Gastrocnemius medialis (tissue), 4 donors: ENCODE measurements at places on chromosomes 2 and 18. TPM values are rescaled to one million over a fixed set of nuclear protein-coding genes. Genes with fewer than 3 reads are reported as not detected.

PLCD4 gene
- 21.6 TPM for total RNA-seq

ZNF385B gene
- 13.1 TPM for total RNA-seq

QPCT gene
- total RNA-seq = 5.4 TPM

CCDC74B gene
- total RNA-seq = 0.42 TPM

DNA sequence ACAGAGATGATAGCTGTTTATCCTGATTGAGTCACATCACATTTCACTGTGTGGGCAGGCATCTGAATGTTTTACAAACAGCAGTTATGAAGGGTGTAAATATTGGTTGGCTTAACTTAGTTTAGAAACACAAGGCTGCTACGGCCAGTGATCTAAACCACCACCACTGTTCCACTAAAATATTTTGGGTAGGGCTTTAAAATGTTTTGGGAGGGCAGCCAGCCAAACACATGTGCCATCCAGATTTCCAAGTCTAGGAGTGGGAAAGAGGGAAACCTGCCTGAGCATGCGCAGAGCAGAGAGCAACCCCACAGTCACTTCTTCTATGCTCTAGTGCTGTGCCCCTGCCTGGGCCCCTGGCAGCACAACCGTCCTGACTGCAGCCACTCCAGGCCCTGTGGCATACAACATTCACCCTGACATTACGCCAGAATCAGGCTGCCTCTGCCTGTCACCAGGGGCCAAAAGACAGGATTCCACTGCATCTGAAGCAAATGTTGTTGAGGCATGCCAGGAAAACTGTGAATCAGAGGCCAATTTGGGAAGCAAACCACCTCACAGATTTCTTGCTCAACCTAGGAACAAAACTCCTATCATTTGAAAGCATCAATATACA is 74.8 kb upstream of the COL5A2 start:
- peak; percentile 4 for DNase-seq

ALPP gene
- not detected for total RNA-seq

DNA sequence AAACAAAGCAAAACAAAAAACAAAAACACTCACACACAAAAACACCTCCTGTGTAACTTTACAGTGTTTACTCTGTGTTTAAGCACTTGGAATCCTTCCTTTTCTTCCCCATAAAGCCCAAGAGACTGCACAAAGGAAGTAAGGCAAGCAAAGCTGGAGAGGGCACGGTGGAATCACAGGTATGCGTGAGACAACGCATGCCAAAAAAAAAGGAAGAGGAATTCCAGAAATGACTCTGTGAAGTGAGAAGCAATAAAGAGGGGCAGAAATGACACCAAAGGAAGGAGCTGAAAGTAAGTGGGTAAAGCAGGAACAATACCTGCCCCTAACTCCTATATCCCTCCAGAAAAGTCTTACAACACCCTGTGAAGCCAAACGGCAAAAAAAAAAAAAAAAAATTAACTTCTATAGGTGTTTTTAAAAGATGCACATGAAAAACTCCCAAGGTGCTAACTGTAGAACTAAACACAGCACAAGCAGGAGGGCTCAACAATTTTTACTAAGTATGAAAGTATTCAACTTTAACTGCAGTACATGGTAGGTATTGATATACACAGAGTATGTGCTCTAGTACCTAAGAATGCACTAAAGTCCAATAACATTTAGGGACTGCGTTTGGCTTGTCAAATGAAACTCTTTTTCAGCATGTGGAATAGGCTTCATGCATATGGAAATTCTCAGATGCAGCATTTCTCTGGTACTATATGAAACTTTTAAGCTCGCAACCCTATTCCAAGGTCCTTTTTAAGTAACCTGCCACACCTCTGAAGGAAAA is 9.1 kb downstream of the RND3 start:
- no peak for DNase-seq

GRCh38 chr2:239068411-239068810 is 220.5 kb downstream of the TWIST2 start:
- no peak for DNase-seq

LONRF2 gene
- 8.8 TPM for total RNA-seq

DNA sequence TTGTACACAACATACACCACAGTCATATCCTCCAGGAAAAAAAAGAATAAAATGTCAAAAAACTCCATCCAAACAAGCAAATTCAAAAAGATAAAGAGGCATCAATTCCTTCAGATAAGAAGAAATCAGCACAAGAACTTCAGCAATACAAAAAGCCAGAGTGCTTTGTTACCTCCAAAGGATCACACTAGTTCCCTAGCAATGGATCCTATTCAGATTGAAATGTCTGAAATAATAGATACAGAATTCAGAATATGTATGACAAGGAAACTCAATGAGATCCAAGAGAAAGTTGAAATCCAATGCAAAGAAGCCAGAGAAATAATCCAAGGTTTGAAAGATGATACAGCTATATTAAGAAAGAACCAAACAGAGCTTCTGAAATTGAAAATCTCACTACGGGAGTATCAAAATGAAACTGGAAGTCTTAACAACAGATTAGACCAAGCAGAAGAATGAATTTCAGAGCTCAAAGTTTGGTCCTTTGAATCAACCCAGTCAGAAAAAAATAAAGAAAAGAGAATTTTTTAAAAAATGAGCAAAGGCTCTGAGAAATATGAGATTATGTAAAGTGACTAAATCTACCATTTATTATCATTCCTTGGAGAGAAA is 80.6 kb downstream of the TRABD2A start:
- DNase-seq = no peak

DNA sequence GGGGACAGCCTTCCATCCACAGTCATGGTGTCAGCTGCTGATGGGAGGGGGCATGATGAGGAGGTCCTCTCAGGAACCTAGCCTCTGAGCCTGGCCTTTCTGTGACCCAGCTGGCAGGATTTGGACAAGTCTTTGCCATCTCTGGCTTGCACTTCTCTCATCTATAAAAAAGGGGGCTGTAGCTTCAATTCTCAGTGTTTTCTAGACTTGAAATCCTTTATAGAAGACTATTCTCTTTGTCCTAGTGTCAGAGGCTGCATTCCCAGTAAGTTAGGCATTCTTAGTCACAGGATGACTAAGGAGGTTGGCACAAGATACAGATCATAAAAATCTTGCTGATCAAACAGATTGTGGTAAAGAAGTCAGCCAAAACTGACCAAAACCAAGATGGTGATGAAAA is 958.5 kb downstream of the CNTNAP5 start:
- DNase-seq = no peak

GRCh38 chr2:174013315-174013751 is 48.2 kb upstream of the SP3 start:
- DNase-seq = peak; percentile 52

DNA sequence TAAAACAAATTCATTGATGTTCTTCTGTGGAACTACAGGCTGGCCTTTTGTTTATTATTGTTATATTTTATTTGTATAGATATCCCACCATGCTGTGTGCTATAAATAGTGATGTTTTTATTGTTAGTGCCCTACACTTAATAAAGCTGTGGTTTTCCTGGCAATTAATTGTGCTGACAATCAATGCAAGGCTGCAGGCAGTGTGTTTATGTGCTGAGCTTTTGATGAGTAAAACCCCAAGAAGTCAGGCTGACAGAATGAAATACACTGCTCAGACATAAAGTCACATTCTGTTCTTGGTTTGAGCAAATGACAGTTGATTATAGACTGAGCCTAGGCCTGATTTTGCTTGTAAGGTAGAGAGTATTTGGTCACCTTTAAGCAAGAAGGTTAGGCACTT is 362.7 kb downstream of the CPS1 start:
- no peak for DNase-seq

SERPINB12 gene
- total RNA-seq = not detected

DNAH7 gene
- total RNA-seq = 0.05 TPM

GPR155 gene
- total RNA-seq = 12.7 TPM

DSG1 gene
- total RNA-seq = not detected

DNA sequence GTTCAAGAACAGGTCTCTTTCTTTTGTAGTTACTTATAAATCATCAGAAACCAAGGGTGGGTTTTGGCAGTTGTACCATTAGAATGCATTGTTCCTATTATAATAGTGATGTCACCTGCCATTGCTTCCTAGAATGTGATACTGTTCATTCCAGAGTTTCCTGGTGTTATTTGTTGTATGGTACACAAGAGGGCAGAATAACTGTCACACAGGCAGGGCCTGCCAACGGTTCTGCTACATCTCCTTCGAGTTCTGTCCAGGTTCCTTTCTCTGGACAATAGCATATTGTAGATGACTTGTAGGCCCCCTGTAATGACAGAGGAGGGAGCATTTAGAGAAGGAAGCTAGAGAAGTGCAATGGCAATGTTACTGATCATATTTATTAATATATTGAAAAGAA is 98.3 kb downstream of the KLHL14 start:
- DNase-seq = no peak

DNA sequence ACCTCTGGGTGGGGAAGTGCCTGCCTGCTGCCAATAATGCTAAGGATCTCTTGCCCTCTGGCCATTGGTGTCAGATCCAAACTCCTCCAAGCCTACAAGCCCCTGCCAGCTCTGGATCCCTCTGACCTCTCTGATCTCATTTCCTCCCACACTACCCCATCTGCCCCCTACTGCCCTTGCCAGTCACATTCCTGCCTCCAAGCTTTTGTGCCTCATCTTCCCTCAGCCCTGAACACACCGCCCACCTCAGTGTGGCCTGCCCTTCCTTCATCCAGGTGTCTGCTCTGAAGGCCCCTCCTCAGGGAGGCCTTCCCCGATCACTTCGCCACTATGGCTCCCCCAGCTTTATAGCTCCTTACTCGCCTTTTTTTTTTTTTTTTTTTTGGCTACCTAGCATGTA is 161.0 kb upstream of the GLI2 start:
- no peak for DNase-seq

GPR45 gene
- not detected for total RNA-seq

GRCh38 chr2:72554381-72554780 is 271.5 kb downstream of the EXOC6B start:
- DNase-seq = no peak

DNA sequence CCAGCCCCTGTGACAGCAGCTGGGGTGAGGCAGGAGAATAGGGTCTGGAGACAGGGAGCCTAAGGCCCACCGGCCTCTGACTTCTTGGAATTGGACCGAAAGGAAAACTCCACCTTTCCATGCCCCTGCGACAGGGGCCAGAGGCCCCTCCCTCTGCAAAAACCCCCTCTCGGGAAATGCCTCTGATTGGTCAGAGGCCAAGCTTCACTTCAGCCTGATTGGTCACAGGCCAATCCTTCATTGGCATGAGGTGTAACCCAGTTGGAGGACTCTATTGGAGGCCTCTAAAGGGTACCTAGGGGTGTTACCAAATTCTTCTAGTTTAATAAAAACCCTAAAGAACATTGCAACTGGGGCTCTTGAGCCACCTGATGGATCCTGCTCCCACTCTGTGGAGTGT is 5.7 kb upstream of the ACKR3 start:
- no peak for DNase-seq

- no peak for DNase-seq
Observed at GRCh38 chr18:78656346-78656925, 323.2 kb upstream of the SALL3 start.

- no peak for DNase-seq
Observed at GRCh38 chr2:42796427-42797248, 4.3 kb upstream of the HAAO start.

- DNase-seq = no peak
Observed at GRCh38 chr2:46071074-46071473, 226.1 kb upstream of the EPAS1 start.

GRCh38 chr18:47323158-47323557 is 71.7 kb upstream of the SKOR2 start:
- DNase-seq = no peak

- no peak for DNase-seq
Observed at GRCh38 chr2:80579756-80580155, 275.2 kb upstream of the LRRTM1 start.

DNAH6 gene
- total RNA-seq = not detected

ACMSD gene
- total RNA-seq = not detected

GRCh38 chr2:57962861-57963260 is 83.7 kb upstream of the VRK2 start:
- no peak for DNase-seq

DNA sequence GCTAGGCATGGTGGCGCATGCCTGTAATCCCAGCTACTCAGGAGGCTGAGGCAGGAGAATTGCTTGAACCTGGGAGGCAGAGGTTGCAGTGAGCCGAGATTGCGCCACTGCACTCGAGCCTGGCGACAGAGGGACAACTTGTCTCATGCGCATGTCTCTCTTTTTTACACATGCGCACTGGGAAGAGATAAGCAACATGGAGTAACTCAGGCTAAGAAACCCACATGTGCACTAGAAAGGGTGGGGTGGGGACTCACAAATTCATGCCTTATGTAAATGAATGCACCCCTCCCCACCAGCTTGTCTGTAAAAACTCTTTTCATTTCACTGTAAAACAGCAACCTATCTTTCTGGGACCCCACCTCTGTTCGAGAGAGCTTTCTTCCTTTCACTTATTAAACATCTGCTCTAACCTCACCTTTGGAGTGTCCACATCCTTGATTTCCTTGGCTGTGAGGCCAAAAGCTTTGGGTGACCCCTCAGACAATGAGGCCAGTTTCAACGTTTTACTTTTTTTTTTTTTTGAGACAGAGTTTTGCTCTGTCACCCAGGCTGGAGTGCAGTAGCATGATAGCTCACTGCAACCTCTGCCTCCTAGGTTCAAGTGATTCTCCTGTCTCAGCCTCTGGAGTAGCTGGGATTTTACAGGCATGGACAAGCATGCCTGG is 91.6 kb upstream of the RMP24 start:
- DNase-seq = no peak
